Memory B cell (primary cell): ENCODE measurements at places on chromosomes 16 and 17.

- DNase-seq, result no peak
These were observed 29.5 kb upstream of the CDH1 start for GRCh38 chr16:68707340-68708152.

DNA sequence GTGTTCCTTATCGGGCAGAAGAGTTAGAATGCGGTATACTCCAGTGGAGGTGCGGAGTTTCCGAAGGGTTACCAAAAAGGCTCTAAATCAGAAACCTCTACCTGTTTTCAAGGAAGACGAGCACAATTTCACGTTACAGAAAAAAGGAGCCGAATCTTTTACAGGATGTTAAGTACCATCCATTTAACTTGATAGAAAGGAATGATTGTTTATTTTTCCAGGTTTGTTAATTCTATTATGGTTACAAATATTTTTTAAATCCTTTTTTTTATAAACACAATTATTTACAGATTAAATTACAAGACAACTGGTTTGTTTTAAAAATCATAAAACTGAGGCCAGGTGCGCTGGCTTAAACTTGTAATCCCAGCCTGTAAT, 18.2 kb downstream of the ZNF213 start:
- no peak for DNase-seq

GRCh38 chr17:66373944-66374817, 71.8 kb downstream of the PRKCA start:
- DNase-seq, result no peak

DNA sequence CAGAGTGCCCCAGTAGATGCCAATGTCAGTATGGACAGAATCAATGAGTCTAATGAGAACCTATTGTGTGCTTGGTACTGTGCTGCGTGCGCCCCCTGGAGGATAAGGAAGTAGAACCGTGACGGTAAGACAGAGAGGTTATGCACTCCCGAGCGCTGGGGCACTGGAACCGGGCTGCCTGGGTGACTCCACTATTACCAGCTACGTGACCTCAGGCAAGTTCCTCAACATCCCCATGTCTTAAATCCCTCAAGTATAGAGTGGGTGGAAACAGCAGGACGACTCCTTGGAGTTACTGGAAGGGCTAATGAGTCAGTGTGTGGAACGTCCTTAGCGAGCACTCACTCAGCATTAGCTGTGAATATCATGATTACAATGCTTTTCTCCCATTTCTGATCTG, 16.2 kb downstream of the CHST4 start:
- peak; percentile 46 for DNase-seq

GRCh38 chr17:78862073-78863023, 21.7 kb upstream of the USP36 start:
- DNase-seq, result no peak

- DNase-seq, result no peak
These were observed 60.4 kb upstream of the MMP2 start for GRCh38 chr16:55418586-55418985.

GRCh38 chr17:31856750-31857149, 2.3 kb downstream of the COPRS start:
- no peak for DNase-seq

- no peak for DNase-seq
These were observed 31.7 kb upstream of the BRD7 start for GRCh38 chr16:50400312-50400966.

DNA sequence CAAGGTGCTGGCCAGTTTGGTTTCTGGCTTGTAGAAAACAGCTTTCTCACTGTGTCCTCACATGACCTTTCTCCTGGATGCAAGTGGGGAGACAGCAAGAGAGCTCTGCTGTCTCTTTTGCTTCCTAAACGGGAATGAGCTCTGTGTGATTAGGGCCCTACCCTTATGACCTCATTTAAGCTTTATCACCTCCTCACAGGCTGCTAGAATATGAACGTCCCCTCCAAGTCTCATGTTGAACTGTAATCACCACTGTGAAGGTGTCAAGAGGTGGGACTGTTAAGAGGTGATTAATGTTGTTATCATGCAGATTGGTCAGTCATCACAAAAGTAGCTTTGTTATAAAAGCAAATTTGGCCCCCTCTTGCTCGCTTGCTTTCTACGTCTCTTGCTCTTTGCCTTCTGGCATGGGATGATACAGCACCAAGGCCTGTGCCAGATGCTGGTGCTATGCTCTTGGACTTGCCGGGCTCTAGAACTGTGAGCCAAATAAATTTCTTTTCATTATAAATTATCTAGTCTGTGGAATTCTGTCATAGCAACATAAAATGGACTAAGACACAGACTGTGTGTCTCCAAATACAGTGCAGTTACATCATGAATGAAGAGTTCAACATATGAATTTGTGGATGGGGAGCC, 14.8 kb upstream of the POLR3E start:
- no peak for DNase-seq

DNA sequence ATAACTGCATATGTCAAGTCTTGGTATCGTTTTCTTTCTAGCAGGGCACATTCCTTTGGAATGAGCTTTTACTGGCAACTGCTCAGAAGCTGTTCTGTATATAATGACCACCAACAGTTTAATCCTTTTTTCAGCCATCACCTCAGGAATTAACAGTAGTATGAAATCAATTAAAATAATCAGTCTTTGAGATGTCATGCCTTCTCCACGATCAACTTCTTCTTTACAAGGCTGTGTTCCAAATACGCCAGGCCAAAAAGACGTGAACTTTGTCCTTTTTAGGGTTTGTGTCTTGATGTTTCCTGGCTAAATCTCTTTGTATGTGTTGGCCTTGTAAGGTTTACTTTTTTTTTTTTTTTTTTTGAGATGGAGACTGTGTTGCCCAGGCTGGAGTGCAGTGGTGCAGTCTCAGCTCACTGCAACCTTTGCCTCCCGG, 54.9 kb downstream of the ABCC1 start:
- no peak for DNase-seq

DNA sequence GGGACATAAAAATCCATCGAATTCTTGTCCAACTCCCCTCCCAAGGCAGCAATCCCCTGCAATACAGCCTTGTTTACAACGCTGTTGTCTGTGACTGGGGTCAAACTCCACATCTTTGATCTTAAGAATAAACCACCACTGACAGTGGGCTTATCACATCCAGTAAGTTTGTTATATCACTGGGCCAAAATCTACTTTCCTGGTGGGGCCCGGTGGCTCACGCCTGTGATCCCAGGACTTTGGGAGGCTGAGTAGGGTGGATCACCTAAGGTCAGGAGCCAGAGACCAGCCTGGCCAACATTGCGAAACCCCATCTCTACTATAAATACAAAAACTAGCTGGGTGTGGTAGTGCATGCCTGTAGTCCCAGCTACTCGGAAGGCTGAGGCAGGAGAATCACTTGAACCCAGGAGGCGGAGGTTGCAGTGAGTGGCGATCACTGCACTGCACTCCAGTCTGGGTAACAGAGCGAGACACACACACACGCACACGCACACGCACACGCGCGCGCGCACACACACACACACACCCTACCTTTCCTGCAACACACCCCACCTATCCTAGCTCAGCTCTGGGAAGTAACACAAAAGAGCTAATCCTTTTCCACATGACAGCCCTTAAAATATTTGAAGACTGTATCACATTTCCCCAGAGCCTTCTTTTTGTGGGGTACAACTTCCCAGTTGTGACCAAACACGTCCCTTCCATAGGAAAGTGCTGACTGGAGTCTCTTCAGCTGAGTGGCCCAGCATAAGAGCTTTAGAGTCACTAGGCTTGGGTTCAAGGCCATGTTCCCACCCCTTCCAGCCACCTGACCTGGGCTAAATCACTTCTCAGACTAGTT, 20.9 kb upstream of the ABCC1 start:
- no peak for DNase-seq

GRCh38 chr16:85274924-85275323, 162.7 kb upstream of the CIBAR2 start:
- DNase-seq, result no peak

GRCh38 chr16:28839899-28840298, 6.2 kb downstream of the TUFM start:
- DNase-seq, result no peak

- DNase-seq, result no peak
These were observed 52.3 kb downstream of the CYB5D2 start for GRCh38 chr17:4195306-4195705.

- DNase-seq, result peak; percentile 39
These were observed 661 bp downstream of the GIT1 start for GRCh38 chr17:29588562-29589411.

- DNase-seq, result no peak
These were observed 6.5 kb downstream of the CENPV start for GRCh38 chr17:16346721-16347271.

DNA sequence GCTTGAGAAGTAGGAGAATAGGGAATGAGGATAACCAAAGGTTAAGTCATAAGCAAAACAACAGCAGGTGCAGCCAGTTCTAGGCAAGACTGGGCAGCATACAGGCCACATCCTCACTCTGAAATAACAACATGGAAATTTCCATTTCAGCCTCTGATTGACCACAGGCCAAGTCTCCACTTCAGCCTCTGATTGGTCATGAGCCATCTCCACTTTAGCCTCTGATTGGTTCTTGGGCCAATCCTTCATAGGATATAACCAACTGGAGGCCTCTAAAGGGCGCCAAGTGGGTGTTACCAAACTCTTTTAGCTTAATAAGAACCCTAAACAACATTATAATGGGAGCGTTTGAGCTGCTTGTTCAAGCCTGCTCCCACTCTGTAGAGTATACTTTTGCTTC, 512.0 kb downstream of the NPIPA7 start:
- DNase-seq, result no peak

DNA sequence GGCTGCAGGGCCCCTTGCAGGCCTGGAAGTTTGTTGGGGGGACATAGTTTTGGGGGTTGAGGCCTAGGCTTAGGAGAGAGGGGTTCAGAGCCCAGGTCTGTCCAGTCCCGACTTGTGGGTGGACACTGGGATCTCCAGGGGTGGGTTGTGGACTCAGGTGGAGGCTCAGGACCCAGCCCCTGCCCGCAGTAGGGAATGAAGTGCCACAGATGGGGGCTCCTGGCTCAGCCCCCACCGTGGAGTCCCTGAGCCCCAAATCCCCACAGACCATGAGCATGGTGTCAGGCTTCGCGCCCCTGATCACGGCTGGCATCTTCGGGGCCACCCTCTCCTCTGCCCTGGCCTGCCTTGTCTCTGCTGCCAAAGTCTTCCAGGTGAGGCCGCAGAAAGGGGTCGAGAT, 14.3 kb downstream of the SLC12A3 start:
- no peak for DNase-seq

DNA sequence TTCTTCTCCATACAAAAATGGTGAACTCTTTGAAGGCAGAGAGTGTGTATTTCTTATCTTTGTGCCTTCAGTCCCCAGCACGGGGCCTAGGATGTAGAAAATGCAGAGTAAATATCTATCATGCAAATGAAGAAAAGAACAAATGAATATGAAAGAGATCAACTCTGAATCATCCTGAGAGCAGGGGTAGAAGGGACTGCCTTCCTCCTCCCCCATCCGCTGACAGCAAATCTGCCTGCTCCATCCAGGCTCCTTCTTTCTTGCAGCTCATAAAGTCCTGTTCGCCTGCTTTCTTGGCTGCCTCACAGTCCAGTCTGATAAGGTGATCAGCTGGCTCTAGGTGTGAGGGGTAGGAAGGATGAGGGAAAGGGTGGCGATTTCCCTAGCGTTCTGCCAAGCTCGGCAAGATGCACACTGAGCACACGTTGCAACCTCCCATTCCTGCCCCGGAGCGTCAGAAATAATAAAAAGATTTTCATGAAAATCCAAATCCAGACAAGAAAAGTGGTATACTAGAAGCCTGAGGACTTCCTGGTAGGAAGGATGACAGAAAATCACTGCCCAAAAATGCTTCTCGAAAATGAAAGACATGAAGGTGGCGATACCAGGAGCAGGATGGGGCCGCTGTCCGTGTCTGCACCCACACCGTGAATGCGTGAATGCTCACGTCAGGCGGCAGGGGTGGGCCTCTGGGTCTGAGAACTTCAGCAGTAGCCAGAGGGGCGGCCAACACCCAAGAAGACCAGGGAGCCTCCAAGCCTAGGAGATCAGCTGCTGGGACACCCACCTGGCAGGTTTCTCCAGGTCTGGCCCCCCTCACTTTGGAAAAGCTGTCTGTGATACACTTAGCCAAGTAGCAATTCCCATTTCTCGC, 67.1 kb downstream of the VPS53 start:
- DNase-seq, result no peak

DNA sequence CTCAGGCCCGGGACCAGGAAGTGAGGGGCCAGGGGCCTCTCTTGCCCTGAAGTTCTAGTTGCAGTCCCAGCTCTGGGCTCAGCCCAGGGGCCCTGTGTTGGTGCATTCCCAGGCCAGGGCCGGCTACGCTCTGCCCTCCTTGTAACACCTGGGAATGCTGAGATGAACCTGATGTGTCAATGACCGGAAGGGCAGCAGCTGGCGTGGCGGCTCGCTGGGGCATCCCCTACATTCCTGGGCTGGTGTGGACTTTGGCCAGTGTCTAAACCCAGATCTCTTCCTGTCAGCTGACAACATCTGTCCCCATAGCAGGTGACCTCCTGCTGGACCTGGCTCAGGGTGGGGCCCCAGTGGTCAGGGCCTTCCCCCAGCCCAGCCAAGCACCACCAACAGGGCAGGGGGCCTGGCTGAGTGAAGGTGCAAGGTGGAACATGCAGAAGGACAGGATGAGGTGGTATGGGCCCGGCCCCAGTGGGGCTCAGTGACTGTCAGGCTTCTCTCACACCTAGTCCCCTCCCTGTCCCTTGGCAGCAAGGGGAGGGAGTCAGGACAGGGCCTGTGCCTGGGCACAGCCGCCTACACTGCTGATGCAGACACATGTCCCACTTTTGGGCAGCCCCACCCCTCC, 15.9 kb downstream of the FAM83G start:
- DNase-seq, result no peak

GRCh38 chr16:2179107-2179501, 17.3 kb downstream of the CASKIN1 start:
- no peak for DNase-seq

DNA sequence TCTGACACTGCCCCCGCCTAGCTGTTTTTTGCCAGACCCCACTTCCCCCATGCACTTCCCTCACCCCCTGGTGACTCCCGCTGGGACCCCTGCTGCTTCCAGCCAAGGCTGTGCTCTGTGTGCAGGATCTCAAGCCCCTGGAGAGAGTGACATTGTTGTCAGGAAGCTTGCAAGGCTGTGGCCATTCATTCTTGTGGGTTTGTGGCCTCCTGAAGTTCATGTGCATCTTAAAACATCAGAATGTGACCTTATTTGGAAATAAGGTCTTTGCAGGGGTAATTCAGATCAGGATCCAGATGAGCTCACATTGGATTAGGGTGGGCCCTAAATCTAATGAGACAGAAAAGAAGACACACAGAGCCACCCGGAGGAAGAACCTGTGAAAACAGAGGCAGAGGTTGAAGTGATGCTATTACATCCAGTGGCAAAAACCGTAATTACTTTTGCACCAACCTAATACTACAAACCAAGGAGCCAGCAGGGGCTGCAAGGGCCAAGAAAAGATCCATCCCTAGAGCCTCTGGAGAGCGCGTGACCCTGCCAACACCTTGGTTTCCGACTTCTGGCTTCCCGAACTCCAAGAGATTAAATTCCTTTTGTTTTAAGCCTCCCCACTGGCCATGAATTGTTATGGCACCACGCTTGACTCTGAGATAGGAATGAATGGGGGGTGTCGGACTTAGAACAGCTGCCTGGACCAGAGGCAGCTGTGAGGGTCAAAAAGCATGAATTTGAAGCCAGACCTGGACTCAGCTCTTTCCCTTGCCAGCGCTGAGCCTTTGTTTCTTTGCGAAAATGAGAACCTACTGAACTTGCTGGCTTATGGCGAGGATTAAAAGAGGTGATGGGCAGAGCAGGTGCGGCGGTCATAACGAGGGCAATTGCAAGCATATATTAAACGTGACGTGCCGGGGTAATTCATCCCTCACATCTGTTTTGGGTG, 75.5 kb downstream of the BMERB1 start:
- DNase-seq, result no peak
